ENCODE measurements at places on chromosomes 1 and 21.
A peak's percentile ranks its signal among the peaks of the same experiment; 100 is the strongest.

- DNase-seq, result no peak
These were observed 47.6 kb upstream of the POFUT2 start for GRCh38 chr21:45335151-45335760.

DNA sequence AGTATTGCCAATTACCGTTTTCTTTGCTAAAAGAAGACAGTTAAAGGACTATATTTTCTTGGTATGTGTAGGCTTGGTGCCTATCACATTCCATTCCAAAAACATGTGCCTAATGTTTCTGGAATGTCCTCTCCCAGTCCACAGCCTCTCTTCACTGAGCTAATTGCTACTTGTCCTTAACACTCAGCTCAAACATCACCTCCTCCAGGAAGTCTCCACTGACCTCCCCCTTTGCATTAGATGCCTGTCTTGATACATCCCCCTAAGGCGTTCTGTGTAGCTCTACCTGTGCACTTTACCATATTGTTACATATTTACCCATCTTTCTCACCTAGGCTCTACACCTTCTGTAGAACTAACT, 195.6 kb upstream of the CAMK1G start:
- DNase-seq, result no peak

GRCh38 chr1:24874611-24875234, 55.4 kb downstream of the RUNX3 start:
- DNase-seq, result no peak

- no peak for DNase-seq
These were observed 299.2 kb downstream of the PBX1 start for GRCh38 chr1:164858096-164858632.

GRCh38 chr1:109265741-109266330, 16.5 kb downstream of the CELSR2 start:
- no peak for DNase-seq

- DNase-seq, result no peak
These were observed 18.3 kb downstream of the SORT1 start for GRCh38 chr1:109379422-109379821.

- DNase-seq, result no peak
These were observed 9.2 kb downstream of the VASH2 start for GRCh38 chr1:212959266-212960220.

DNA sequence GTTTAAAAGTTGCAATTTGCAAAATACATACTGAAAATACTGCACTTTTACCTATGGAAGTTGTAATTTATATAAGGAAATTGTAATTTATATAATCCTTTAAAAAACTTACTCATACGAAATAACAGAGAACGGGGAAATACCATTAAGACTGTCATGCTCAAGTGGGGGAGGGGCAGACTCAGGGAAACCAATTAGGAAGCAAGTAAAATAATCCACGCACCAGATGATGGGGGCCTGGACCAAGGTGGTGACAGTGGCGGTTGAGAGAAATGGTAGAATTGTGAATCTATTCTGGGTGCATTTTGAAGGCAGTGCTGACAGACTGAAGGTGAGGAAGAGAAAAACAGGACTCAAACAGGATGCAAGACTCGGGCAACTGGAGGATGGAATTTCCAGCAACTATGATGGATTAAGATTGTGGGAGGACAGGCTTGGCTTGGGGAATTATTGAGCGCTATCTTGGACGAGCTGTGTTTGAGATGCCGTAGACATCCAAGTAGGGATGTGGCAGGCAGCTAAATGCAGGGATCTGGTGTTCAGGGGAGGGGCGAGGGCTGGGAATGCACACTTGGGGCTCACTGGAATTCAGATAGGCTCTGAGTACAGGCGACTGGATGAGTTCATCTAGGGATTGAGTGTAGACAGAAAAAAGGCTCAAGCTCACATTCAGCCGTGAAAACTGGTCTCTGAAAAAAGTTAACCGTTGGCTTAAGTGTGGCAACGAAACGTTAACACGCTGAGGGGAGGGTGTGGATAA, 977 bp downstream of the LCA5L start:
- no peak for DNase-seq

GRCh38 chr1:226402739-226403165, 5.1 kb downstream of the PARP1 start:
- no peak for DNase-seq

GRCh38 chr1:109438798-109439297, 12.6 kb upstream of the PSMA5 start:
- no peak for DNase-seq

GRCh38 chr1:115112496-115113375, 23.4 kb upstream of the TSPAN2 start:
- DNase-seq, result no peak

DNA sequence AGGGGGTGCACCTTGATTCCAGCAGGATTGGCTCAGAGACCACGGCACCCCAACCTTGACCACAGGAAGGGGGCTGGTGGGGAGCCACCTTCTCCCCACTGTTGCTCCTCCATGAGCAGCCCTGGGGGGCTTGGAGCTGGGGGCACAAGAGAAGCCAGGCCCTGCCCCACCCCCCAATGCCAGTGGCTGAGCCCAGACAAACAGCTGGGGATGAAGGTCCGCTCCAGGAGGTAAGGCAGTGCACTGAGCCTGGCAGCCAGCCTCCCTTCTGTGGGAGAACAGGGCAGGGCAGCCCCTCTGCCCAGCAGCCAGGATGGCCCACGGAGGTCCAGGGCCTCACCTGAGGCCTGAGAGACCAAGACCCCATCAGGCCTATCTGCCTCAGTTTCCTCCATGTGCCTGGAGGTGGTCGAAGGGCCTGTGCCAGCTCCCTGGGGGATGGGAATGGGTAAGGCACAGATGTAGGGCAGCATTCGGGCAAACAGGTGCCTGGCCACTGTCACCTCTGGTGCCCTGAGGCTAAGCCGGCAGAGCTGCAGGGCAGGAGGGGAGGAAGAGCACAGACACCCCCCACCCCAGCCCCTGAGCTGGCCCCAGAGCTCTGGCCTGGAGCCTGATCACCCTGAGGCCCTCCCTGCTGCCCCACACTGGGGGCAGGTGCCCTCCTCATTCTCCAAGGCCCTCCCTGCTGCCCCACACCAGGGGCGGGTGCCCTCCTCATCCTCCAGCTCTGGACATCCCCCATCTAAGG, 7.1 kb downstream of the ITGB2 start:
- DNase-seq, result no peak

- no peak for DNase-seq
These were observed 148.0 kb downstream of the ZZZ3 start for GRCh38 chr1:77534456-77534855.

DNA sequence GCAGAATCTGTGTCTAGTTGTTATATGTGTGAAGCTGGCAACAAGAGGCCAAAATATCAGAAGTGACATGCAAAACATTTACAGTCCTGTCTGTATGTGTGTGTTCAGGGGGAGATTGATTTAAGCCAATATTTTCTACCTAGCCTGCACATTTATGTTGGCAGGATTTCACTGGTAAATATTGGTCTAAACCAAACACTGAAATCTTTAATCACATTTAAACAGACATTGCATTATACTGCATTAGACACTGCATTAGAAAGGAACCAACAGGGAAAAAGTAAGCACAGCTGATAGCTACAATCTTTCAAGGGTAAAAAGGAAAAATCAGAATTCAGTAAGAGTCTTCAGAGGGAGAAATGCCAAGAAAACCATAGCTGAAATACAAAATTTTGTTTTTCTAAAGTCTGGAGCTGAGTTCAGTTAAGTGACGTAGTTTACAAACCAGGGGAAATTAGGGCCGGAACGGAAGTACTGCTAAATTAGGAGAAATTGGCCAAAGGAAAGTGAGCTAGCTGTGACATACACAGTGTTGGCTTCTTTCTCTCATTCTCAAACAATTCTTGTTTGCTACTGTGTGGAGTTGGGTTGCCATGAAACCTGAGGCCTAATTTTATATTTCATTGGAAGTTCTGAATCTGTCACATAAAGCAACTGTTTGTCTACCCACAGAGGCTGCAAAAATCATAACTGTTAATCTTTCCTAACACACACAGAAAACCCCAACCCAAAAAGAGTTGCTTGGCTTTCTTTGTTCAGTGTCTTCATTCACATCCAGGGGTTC, 217.3 kb upstream of the SGIP1 start:
- DNase-seq, result no peak

DNA sequence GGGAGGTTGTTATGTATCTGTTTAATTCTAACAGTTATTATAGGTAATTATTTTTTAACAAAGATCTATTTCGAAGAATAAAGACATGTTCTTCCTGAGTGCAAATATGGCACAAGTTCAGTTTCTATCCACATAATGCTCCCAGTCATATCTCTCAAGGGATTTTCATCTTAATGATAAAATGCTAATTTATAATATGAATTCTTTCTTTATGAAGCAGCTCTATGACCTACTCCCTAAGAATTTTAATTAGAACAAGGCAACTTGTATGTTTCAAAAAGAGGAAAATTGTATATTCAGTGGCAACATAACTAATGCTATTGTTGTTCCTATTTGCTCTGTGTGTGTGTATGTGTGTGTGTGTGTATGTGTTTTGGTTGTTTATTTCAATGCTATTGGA, 1222.1 kb upstream of the NCAM2 start:
- no peak for DNase-seq

DNA sequence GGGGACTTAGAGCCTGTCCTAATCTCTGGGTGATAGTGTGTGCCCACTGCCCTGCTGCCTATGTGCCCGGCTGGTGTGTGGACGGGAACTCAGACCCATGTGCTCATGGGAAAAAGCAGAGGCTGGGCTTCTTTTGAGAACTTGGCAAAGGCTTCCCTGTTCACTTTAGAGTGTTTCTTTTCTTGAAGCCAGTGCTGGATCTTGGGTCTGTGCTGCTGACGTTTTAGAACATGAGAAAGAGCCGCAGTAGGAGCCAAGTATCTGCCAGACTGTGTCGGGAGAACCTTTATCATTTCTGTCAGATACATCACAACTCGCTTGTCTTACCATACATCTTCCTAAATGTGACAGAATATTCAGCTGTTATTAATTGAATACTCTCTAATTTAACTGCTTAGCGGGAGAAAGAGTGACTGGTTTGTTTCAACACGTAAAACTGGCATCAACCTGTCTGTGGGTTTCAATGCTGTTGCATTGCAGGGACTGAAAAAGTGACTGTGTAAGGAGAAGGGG, 195.2 kb downstream of the PBX1 start:
- DNase-seq, result no peak

- no peak for DNase-seq
These were observed 45.3 kb downstream of the PALMD start for GRCh38 chr1:99691175-99691574.

DNA sequence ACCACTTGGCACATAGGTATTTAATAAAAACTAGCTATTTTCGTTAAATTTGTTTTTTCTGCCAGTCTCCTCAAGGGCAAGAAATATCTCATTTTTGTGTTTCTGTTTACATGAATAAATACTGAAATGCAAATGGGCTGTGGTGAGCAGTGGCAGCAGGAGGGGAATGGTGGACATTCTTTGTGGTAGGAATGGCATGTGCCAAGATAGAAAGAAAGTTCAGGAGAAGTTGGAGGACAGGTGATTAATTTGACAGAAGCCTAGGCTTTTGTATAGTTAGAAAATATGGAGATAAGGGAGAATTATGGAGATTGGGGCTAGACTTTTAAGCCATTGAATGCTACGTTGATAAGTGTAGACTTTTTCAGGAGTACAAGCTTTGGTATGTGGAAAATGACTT, 8.6 kb downstream of the RAP1A start:
- DNase-seq, result no peak

DNA sequence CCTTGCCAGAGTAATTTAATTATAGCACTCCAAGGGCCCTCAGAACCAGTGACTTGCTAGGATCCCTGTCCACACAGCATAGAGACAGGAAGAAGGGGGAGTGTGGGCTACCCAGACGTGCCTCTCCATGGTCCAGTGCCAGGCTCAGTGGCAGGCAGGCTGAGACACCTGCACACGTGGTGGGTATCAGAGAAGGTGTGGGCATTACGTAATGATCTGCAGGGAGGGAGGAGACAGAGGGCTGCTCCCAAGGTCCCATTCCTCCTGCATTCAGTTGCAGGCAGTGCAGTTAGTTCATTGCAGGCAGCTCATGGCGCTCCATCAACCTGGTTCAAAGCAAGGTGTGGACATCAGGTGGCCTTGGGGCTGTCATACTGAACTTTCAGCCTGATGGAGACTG, 49.9 kb downstream of the C8B start:
- no peak for DNase-seq

DNA sequence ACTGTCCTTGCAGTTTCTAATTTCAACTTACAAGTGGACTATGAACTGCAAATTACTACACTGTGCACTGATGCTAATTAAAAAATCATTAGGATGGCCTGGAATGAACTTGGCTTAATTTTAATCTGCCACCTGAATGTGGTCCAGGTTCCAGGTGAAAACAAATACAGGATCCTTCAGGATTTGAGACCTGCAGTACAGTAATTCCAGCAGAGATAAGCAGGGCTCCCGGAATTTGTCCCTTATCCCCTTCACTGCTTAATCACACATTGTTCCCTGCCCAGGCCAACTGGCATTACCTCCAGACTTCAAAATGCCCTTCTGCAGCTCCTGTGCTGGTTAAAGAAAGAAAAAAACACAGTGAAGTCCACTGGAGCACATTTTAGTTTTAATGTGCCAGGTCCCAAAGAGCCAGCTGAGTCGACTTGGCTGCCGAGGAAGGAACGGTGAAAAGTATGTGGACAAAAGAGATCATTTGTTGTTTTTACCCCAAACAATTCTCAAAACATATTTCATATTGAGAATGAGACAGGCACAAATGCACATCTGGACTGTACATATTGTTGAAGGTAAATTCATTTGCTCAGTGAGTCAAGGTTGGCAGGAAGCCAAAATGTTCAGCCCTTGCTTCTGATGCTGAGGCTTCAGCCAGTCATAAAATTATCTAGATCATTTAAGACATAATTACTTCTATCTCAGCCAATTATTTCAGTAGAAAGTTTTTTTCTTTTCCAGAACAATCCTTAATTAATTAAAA, 28.3 kb downstream of the DEGS1 start:
- DNase-seq, result peak; percentile 73

GRCh38 chr1:112509005-112509659, 367 bp downstream of the WNT2B start:
- DNase-seq, result no peak

DNA sequence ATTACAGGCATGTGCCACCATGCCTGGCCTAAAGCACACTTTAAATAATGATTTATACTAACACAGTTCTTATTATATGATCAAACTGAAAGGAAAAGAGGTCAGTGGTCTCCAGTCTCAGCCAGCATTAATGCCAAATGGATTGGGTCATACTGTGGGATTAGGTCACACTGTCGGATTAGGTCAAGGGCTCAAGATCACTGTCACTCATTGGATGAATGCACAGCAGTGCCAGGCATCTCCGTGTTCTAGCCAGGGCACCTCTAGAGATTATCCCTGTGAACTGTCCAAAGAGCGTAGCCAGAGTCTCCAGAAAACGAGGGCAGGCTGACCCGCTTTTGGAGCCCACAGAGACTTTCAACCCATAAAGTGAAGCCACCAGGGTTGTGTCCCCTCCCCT, 70.9 kb downstream of the KCNN3 start:
- no peak for DNase-seq

- DNase-seq, result no peak
These were observed 38.1 kb downstream of the NIBAN1 start for GRCh38 chr1:184935920-184936798.

- no peak for DNase-seq
These were observed 136.0 kb downstream of the SNX7 start for GRCh38 chr1:98797506-98797905.

DNA sequence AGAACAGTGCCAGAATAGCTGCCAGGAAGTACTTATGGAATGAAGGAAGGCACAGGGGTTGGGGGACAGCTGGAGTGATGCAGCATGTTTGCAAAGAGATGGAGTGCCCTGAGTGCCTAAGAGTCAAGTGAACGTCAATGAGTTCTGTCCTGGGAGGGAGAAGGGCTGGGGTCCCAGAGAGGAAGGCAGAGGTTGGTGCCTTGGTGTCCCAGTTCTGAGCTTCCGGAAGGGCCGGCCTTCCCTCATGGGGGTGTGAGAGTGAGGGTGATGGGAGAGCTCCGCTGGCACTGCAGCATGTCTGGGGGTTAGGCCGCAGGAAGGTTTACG, 17.6 kb downstream of the NES start:
- DNase-seq, result no peak

All from NCI-H1436 (cell line).